Activated T-helper 17 cell treated with anti-CD3 and anti-CD28 coated beads, Interleukin-2, amount 50 U/mL, for 72 hours (primary cell): ENCODE measurements at places on chromosomes 5 and 9. TPM values are rescaled to one million over a fixed set of nuclear protein-coding genes. Genes with fewer than 3 reads are reported as not detected.
A peak's percentile ranks its signal among the peaks of the same experiment; 100 is the strongest.

DNA sequence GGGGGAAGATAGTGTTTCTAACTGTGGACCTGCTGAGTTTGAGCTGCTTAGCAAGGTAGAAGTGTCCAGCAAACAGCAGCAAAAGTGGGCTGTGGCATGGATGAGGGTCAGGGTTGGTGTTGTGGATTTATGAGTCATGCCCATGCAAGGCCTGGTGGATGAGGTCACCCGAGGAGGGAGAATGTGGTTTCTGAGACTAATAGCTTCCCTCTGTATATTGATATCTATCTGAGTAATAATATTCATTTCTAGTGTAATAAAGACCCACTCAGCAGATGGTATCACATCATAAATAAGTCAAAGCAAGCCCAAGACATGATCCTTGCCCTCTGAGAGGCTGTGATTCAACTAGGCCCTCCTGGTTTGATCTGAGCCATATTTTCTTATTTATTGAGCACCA lies 597.8 kb upstream of the CLINT1 start:
- ATAC-seq, result peak; percentile 49

DNA sequence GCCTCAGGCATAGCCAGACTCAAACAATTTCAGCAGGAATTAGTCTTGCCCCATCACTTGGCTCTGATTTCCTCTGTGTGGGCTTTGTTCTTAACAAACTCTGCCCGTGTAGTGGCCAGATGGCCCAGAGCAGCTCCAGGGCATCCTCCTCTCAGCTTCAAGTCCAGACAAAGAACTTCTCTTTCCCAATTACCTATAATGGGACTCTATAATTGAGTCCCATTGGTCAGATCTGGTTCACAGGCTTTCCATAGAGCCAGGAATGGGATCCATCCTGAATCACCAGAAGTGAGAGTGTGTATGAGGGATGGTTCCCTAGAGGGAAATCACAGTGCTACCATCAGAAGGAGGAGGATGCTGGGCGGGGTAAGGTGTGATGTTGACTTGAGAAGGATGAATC lies 515.8 kb downstream of the KIF4B start:
- ATAC-seq, result no peak

ANKRD34B gene
- not detected for total RNA-seq

GRCh38 chr5:148416416-148416815 lies 32.7 kb downstream of the FBXO38 start:
- ATAC-seq, result no peak

PCDHGA3 gene
- total RNA-seq, result 0.09 TPM

GRCh38 chr5:39780347-39780746 lies 355.6 kb upstream of the DAB2 start:
- ATAC-seq, result no peak

LCN1 gene
- not detected for total RNA-seq
